Right kidney (tissue), 9 donors: ENCODE measurements at places on chromosomes 12 and 14.
A peak's percentile ranks its signal among the peaks of the same experiment; 100 is the strongest.

DNA sequence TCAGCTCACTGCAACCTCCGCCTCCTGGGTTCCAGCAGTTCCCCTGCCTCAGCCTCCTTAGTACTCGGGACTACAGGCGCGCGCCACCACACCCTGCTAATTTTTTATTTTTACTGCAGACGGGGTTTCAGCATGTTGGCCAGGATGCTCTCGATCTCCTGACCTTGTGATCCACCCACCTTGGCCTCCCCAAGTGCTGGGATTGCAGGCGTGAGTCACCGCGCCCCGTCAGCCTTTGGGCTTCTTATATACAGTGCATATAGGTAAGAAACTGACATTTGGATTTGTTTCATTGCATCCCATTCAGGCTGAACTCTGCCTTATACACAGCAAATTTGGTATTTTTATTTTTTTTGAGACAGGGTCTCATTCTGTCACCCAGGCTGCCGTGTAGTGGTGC lies 176.8 kb downstream of the ERC1 start:
- no peak for DNase-seq

DNA sequence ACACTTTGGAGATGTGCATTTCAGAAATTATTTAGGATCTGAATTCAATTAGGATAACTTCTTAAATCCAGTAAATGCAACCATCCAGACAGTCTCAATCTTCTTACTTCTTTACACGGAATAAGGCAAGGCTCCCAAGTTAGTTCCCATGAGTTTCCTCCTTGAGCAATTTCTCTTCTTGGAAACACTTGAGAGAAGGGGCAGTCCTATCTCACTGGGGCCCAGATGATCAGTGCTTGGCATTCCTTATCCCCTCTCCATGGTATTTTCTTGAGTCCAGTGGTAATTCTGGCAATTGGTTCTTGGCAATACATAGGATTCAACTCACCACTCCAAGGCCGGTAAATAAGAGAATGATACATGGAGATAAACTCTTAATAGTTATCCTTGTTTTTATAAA lies 87.1 kb upstream of the PTHLH start:
- no peak for DNase-seq

- peak; percentile 70 for DNase-seq
Measured at GRCh38 chr12:66107451-66107915, 23.1 kb downstream of the LLPH start.

- DNase-seq: no peak
Measured at GRCh38 chr12:132400011-132400641, 70.7 kb upstream of the GALNT9 start.

GRCh38 chr12:110006115-110006514 lies 6.9 kb downstream of the ANKRD13A start:
- DNase-seq: no peak

DNA sequence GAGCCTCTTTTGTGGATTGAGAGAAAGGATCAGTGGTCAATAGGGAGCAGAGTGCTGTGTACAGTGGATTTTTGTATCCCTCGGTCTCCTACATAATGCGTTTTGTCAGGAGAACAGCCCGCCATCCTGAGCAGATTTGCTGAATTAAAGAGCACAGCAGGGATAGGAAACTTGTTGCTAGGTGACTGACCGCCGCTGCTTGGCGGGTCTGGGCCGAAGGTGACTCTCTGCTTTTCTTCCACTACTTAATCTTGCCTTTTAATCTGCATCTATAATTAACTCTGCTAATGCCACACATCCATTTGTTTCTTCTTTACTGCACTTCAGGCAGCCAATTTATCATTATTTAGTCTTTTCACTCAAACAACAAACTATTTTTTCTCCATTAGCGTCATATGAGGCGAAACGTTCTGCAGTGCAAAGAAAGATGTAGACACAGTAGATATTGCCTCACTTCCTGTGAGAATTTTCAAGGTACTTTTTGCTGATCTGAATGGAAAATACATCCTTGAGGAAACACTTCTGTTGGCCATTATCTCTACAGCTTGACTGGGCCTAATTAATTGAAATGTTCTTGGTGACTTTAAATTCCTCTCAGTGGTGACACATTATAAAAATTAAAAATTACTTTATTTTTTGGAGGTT lies 108.0 kb downstream of the PPM1A start:
- DNase-seq: no peak

- DNase-seq: peak; percentile 62
Measured at GRCh38 chr12:93376436-93377251, 1.1 kb upstream of the NUDT4 start.

- no peak for DNase-seq
Measured at GRCh38 chr12:9760699-9761418, at the start of gene CD69. CD69 (minus strand) TSS chr12:9760901; CDS start chr12:9760820, 81 bp downstream.

DNA sequence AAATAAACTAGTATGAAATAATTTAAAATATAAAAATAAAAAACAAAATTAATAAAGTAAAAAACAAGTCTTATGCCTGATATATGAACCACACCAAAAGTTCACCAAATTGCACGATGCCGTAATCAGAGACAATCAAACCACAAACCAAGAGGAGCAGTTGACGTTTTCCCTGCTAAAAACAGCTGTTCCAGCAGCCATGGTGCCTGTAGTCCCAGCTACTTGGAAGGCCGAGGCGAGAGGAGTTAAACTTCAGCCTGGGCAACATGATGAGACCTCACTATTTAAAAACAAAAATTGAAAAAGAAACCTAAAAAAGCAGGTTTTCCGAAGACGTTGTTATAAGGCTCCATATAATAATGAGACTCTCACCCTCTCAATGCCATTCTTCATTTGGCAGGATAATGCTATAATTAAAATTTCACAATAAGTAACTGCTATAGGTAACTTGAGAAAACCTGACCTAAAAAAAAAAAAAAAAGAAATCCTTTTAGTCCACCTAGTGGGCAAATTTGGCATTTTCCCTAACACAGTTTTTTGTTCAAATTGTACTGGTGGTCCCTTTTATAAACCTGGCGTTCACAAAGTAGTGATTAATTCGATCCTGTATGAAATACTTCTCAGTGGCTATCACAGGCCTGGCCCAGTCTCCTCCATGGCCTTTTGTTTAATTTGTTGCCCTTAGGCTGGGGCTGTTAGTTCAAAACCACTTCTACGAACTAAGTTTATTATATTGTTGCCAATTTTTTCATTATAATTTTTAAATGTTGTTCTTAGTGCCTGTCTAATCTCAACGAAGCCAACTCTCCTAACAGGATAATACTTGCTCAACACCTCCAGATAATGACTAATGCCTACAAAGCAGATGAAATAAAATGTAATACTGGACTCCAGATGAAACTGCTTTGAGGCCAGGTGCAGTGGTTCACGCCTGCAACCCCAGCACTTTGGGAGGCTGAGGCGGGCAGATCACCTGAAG lies 62.1 kb downstream of the TNFAIP2 start:
- no peak for DNase-seq

DNA sequence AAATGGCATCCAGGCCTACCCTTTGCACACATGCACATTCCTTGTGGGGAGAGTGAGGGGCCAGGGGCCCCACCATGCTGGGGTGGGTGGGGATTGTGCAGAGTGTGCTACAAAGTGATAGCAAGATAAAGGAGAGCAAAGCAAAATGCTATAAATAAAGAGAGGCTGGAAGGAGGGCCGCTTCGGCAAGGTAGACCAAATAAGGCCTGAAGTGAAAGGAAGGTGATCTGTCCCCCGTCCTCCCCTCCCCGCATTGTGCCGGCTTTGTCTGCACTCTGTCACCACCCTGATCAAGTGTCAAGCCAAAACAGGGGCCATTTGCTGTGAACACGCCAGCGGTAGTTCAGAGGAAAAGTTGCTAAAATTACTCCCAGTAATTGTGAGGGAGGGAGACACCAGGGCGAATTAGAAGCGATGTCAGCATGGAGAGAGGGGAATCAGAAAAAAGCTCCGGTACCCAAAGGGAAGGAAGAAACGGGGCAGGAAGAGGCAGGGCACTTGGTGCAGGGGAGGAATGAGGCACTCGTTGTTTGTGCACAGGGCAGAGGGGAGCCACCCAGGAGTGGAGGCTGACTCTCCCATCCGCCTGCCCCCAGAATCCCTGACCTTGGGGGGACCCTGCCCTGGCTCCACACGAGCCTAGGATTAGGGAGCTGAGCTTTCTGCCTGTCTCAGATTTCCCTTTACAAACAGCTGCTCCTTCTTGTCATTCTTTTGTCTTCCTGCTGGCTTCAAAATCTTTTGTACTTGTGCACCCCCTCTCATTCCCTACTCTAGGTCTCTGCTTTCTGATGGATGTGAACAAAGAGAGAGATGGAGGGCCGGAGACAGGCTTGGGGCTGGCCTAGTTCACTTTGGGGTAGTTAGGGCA lies 2.9 kb upstream of the MYH7 start:
- peak; percentile 54 for DNase-seq
